ENCODE measurements at places on chromosomes 12 and 14.

DNA sequence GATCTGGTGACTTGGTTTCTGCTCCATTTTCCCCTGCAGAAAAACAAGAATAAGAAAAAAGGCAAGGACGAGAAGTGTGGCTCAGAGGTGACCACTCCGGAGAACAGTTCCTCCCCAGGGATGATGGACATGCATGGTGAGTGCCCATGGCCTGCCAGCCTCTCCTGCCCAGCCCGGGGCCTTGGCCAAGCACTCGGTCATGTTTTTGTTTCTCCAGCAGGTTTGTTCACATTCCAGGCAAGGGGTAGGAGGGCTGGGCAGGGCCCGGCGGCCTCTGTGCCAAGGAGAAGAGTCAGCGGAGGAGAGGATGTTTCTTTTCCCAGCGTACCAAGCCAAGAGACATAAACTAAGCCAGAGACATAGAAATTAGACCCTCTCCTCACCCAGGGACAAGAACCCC, 13.6 kb downstream of the BCL7A start:
- no peak for DNase-seq

DNA sequence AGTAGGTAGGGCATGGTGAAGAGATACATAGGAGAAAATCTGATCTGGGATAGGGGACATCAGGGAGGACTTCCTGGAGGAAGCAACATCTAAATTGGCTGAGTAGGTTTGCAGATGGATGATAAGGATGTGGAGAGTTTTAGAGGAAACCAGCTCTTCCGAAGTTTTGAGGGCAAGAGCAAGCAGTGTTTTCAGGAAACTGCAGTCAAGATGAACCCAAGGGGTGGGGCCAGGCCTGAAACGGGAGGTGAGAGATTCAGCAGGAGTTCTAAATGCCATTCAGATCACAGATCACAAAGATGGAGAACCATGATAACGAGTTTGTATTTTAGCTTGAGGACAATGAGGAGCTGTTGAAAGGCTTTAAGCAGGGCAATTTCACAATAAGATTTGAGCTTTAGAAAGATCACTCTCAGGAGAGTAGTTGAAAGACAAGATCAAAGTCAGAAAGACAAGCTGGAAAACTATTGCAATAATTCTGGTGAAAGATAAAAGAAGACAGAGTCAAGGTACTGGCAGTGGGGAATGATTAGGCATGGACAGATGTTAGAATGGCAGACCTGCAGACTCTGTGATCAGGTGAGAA, 70.1 kb upstream of the PLXNC1 start:
- DNase-seq = no peak

GRCh38 chr14:57323721-57324120, 55.0 kb downstream of the AP5M1 start:
- DNase-seq = no peak

- DNase-seq = peak; percentile 90
Measured at GRCh38 chr12:54306925-54307741, 6.3 kb upstream of the NFE2 start.

GRCh38 chr12:121107681-121108080, 25.0 kb upstream of the P2RX7 start:
- no peak for DNase-seq

- DNase-seq = no peak
Measured at GRCh38 chr14:35576856-35577255, 42.9 kb downstream of the INSM2 start.

DNA sequence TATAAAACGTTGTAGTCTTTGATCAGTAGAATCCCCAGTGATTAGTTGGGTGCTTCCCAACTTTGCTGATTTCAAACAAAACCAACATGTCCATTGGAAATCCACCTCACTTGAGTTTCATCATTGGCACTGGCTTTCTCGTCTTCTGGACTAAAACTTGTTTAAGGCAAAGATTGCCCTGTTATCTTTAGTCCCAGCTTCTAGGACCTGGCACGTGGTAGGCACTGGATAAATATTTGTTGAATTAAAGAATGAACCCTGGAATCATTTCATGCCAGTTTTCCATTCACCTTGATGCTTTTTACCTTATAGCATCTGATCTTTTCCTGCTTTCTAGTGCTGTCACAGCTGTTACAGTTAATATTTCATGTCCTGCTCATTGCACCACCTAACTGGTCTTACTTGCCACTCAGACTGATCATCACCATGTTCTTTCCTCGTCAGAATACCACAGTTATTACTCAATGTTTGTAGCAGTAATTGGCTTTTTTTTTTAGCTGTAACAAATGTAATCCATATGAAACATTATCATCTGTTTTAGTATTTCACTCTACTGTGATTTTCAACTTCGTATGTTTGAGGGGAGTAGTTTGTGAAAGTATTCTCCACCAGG, 7.3 kb upstream of the C12orf50 start:
- DNase-seq = no peak

- no peak for DNase-seq
Measured at GRCh38 chr12:121264135-121264534, 32.4 kb downstream of the CAMKK2 start.

- no peak for DNase-seq
Measured at GRCh38 chr14:90534091-90534837, 137.4 kb downstream of the CALM1 start.

DNA sequence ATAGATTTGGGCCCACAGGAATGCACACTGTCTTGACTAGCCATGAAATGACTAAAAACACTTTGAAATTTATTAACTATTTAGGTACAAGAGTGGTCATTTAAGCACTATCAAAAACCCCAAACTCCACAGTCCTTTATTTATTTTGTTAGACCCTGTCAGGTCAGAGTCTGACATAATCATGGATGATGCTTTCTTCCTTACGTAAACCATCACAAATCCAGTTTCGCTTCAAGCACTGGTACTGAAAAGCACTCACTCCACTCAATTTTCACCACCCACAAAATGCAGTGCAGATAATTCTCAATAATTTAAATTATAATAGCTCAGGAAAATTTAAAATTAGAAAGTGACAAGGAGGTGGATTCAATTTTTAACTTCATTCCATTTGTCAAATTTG, 25.8 kb downstream of the PPP2R5E start:
- no peak for DNase-seq

- DNase-seq = no peak
Measured at GRCh38 chr12:3145546-3146310, 68.5 kb downstream of the TSPAN9 start.
